ENCODE measurements at places on chromosomes 7 and 10. TPM values are rescaled to one million over a fixed set of nuclear protein-coding genes. Genes with fewer than 3 reads are reported as not detected.

The SUN3 gene
- total RNA-seq, result not detected

The ANKRD2 gene
- total RNA-seq, result 0.48 TPM

The SFMBT2 gene
- 23.4 TPM for total RNA-seq

The PAPOLB gene
- not detected for total RNA-seq

The HIF1AN gene
- 24.2 TPM for total RNA-seq

The VSTM4 gene
- total RNA-seq, result 25.0 TPM

The ARHGEF35 gene
- total RNA-seq, result 8.6 TPM

The TMEM213 gene
- not detected for total RNA-seq

The PRRT4 gene
- 1.3 TPM for total RNA-seq

The SLC18A2 gene
- total RNA-seq, result 0.26 TPM

The RAB19 gene
- total RNA-seq, result not detected

The PRLHR gene
- 2.4 TPM for total RNA-seq

The ANKRD30A gene
- total RNA-seq, result not detected

The GPNMB gene
- 66.8 TPM for total RNA-seq

The CPA1 gene
- total RNA-seq, result not detected

The MLXIPL gene
- total RNA-seq, result not detected

The HOXA7 gene
- 8.4 TPM for total RNA-seq

The LLCFC1 gene
- not detected for total RNA-seq

The TMEM139 gene
- total RNA-seq, result 2.2 TPM

The NODAL gene
- not detected for total RNA-seq

The ALOX5 gene
- 32.5 TPM for total RNA-seq

The LANCL2 gene
- 31.4 TPM for total RNA-seq
